ENCODE measurements at places on chromosomes 4 and X.

GRCh38 chrX:68988865-68989264 is 160.0 kb downstream of the EFNB1 start:
- DNase-seq: no peak

- DNase-seq: no peak
Measured at GRCh38 chrX:106964290-106964689, 35.7 kb downstream of the MORC4 start.

- DNase-seq: no peak
Measured at GRCh38 chrX:119638725-119639471, 32.7 kb upstream of the NKRF start.

- DNase-seq: no peak
Measured at GRCh38 chr4:151359576-151359975, 34.2 kb upstream of the SH3D19 start.

DNA sequence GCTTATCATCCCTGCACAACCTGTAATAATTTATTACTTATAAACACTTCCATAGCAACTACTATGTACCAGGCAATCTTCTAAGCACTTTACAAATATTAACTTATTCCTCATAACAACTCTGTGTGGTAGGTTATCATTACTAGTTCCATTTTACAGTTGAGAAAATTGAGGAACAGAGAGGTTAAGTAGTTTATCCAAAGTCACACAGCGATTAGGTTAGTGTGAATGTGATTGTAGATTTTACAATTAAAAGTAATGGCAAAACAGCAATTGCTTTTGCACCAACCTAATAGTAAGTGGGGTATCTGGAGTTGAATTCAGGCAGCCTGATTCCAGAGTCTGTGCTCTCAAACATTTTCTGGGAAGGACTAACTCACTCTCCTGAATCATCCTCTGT is 348.9 kb downstream of the NKX6-1 start:
- DNase-seq: no peak

DNA sequence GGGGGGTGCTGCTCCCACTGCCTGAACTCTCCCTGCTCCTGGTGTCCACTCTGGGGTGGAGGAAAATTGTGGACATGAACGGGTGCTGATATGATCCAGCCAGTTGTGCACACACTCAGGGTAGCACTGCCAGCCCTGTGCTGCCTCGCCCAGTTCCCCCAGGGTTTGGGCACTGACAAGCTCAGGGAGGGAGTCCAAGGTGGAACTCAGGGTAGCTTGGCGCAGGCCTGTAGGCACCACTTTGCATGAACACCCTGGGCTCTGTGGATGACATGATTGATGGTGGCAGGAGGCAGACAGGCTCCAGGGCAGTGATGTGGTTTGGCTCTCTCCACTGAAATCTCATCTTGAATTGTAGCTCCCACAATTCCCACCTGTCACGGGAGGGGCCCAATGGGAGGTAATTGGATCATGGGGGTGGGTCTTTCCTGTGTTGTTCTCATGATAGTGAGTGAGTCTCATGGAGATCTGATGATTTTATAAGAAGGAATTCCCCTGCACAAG is 572.0 kb upstream of the PABPC4L start:
- DNase-seq: no peak

- peak; percentile 52 for DNase-seq
Measured at GRCh38 chr4:105520819-105521790, 31.3 kb upstream of the ARHGEF38 start.

DNA sequence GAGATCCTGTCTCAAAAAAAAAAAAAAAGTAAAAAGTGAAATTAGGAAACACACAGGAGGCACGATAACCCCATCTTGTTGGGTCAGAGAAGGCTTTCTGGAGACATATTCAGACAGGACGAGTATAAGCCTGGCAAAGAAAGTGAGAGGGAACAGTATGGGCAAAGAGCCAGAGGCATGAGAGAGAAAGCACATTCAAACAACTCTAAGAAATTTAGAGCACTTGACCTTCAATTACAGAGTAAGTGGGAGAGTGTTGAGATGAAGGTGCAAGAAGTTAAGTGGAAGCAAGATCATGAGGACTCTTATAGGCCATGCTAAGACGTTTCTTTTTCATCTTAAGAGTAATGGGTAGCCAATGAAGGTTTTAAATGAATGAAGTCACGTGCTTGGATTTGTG is 70.4 kb downstream of the ELOVL6 start:
- no peak for DNase-seq

DNA sequence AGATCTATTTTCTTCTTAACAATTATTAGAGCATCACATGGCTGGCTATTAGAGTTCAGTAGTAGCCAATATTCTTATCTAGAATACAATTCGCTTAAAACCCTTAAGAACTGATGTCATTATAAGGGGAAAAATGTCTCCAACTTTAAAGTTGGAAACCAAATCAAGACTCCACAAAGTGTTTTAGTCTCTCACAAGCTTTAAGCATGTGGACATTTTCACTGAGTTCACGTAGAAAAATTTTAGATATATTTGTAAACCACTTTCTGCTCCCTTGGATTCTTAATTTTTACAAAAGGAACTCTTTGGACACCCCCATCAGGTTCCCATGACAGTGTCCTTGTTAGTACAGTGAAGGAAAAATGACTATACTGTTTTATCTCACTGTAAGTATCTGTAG is 123.9 kb upstream of the NAP1L5 start:
- no peak for DNase-seq

GRCh38 chr4:140937866-140938265 is 181.7 kb upstream of the TBC1D9 start:
- no peak for DNase-seq

- no peak for DNase-seq
Measured at GRCh38 chr4:105509714-105510113, 35.9 kb upstream of the PPA2 start.

DNA sequence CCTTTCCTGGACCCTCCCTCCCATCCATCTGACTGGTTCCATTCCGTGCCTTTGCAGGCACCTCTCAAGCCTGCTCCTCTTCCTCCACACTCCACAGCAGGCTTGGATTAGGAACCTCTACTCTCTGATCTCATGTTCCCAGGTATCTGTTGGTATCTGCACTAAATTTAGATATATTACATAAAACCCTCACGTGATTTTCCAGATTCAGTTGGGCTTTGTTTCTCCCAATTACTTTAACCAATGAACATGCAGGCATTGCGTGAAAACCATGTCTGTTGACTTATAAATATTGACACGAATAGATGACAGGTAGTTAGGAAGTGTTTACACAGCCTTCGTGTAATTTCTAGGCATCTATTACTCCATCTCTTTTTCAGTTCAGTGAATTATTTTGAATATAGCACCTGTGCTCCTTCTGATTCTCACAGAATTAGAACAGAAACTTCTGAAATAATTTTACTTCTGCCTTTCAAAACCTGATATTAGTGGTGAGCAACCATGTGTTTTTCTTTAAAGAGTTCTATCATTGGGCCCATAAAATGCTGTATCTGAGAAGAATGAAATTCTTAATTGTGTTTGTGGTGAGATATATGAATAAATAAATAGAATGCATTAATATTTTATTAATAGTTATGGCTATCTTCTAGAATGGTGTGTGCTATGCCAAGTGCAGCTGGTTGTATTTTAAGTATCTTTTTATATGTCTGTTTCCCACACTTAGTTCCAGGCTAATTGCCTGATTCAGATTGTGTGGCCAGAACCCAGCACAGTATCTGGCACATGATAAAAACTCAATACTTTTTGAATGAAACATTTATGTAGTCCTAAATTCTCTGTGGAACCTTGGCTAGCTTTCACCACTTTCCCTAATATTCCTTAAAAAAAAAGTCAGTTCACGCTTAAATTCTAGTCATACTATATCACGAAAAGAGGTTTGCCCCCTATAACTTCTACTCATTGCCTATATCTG is 304.8 kb downstream of the QDPR start:
- no peak for DNase-seq

GRCh38 chr4:8792491-8792890 is 79.1 kb downstream of the HMX1 start:
- DNase-seq: no peak

GRCh38 chrX:17375637-17376430 is 834 bp downstream of the NHS start:
- DNase-seq: peak; percentile 16

GRCh38 chrX:97070346-97070745 is 186.6 kb downstream of the RPA4 start:
- DNase-seq: no peak

DNA sequence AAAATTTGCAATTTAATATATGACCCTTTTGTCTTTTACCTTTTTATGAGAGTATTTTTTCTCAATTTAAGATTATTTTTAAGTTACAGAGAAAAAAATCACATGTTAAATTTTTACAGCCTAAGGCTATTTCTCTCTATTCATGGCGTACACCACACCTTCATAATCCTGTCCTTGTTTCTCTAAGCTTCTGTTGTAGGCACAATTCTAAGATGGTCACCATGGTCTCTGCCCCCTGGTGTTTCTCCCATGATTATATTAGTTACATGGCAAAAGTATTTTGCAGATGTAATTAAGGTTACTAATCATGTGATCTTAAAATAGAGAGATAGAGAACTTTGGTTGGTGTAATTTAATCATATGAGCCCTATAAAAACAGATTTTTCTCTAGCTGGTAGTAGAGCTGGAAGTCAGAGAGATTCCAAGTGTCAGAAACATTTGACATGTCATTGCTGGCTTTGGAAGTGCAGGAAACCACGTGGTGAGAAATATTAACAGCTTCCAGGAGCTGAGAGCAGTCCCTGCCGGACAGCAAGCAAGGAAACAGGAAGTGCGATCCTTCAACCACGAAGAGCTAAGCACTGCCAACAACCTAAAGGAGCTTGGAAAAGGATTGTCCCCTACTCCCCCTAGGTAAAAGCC is 89.8 kb downstream of the EIF4E start:
- DNase-seq: no peak

- no peak for DNase-seq
Measured at GRCh38 chr4:122814426-122814825, 12.2 kb upstream of the FGF2 start.

DNA sequence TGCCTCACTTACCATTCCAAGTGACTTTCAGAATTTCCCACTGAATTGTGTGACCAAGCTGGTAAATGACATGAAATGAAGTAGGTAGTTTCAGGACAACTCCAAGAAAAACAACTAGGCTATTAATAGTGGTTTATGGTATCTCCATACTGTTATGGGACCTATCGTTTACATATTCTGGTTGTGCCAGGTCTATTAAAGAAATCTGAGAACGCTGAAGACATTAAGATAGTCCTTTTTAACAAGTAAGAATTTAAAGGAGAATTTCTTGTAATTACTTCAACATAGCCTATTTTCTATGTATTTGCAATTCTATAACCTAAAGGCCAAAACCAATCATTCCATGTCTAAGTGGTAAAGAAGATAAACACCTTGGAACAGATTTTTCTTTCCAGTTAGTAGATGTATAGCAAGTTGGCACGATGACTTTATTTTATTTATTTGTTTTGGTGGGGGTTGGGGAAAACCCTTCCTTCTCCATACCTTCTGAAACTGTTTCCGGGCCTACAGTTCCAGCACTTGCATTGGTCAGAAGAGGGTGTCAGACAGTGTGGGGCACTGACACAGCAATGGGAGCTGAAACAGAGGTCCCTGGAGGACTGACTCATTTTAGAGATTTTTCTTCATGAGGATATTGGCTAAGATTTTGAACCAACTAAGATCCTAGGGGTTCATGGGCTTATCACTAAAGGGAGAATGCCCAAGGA is 7.6 kb upstream of the DCLK2 start:
- DNase-seq: no peak

- DNase-seq: no peak
Measured at GRCh38 chrX:56986138-56986537, 9.2 kb downstream of the SPIN3 start.

DNA sequence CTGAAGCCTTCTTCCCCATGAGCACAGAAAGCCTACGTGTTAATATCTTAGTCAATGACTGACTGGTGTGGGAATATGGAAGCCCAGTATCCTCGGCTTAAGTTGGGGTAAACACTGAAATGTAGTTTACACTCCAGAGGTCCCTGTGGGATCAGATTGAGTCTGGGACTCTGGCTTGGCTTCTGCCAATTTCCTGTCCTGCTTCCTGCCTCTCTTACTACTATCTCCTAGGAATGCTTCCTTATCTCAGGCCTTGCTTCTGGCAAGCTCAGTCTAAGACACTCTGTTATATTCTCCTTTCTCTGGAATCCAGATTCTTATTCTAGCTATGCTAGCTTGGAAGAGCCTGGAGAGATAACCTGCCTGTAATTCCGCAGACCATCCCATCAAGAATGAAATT is 174.0 kb upstream of the LDB2 start:
- no peak for DNase-seq

- DNase-seq: no peak
Measured at GRCh38 chrX:112695494-112695893, 15.8 kb upstream of the LHFPL1 start.

- peak; percentile 73 for DNase-seq
Measured at GRCh38 chr4:138086611-138087041, 155.5 kb downstream of the SLC7A11 start.

Data from cerebellar cortex (tissue), 1 donor.